ENCODE measurements at places on chromosomes 1 and 21. TPM values are rescaled to one million over a fixed set of nuclear protein-coding genes. Genes with fewer than 3 reads are reported as not detected.

GRCh38 chr21:42121794-42122193 is 50.7 kb downstream of the UMODL1 start:
- no peak for DNase-seq

DNA sequence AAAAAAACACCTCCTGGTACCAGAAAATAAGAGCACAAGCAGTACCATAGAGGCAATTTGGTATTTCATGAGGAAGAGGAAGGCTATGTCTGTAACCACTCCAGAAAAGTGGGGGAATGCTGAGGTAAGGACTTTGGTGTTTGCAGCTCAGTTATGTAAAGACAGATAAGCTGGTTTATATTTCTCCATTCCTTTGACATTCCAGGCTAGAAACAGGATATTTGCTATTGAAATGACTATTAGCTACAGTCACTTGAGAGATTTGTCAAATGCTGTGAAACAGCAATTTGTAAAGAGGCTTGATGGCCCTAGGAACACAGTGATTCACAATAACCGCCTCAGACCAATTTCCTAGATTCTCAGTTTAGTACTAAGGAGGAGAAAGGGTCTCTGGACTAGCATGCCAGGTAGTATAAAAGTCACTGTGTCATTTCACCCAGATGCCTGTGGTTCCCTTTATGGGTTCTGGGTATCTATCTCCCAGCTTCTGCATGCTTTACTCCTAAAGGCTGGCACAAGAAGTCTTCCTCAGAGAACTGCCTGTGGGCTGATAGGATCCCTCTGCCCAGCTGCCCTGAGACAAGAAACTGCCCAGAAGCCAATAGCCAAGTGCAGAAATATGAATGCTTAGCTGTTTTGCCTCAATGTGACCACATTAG is 80.5 kb downstream of the VCAM1 start:
- DNase-seq: no peak

GRCh38 chr1:52769346-52770033 is 43.2 kb downstream of the ZYG11B start:
- DNase-seq: no peak

DNA sequence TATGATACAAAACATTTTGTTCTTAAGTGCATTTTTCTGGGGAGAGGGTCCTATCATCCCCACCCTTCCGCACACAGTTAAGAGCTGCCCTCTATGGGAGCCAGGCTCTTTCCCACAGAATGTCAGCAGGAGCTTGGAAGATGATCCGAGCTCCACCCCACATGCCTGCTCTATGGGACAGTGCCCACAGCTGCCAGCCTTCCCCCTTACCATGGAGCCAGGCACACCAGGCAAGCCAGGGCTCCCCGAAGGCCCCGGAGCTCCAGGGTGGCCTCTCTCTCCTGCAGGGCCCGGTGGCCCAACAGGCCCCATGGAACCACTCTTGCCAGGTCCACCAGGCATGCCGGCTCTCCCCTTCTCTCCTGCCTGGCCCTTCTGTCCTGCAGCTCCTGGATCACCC is 10.4 kb upstream of the PEF1 start:
- no peak for DNase-seq

DNA sequence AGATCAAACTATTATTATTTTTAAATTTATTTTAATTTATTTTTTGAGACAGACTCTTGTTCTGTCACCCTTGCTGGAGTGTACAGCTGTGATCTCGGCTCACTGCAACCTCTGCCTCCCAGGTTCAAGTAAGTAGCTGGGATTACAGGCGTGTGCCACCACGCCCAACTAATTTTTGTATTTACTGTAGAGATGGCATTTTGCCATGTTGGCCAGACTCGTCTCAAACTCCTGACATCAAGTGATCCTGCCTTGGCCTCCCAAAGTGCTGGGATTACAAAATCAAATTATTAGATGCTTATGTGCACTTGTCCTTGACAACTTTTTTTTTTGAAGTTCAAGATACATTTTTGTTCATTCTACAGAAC is 15.4 kb downstream of the LIN9 start:
- DNase-seq: no peak

DNA sequence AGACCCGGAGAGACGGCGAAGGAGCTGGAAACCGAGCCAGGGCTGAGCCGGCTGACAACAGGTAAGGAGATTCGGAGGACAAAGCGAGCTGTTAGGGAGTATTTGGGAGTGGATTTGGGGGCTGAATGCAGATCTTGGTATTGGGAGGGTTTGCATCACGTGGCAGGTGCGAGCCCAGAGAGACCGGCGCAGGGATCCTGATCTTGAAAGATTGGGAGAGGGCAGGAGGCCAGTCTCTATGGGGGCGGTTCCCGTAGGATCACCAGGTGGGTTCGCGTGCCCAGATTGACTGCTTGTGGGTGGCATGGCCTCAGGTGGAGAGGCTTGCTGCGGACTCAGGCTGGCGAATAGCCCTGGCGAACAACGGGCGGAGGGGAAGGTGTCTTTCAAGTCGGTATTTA is 204 bp downstream of the CIART start:
- peak; percentile 60 for DNase-seq

- no peak for DNase-seq
Observed at GRCh38 chr1:217443845-217444244, 187.0 kb downstream of the GPATCH2 start.

DNA sequence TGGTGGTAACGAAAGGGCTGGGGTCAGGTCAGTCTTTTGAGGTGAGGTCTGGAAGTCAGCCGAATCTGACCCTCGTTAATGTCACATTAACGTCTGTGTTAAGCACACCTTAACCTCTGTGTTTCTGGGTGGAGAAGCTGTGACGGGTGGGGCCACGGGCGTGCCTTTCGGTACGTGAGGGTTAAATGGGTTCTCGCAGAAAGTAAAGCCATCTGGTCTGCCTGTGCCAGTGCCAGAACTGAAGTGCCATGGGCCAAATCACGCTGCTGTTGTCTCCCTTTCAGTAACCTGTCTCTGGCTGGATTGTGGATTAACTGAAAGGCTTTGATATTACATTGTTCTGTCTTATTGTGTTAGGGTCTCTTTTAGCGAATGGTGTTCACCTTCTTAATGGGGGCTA is 14.4 kb downstream of the URB2 start:
- no peak for DNase-seq

GRCh38 chr21:44810779-44811178 is 7.1 kb downstream of the SUMO3 start:
- DNase-seq: no peak

DNA sequence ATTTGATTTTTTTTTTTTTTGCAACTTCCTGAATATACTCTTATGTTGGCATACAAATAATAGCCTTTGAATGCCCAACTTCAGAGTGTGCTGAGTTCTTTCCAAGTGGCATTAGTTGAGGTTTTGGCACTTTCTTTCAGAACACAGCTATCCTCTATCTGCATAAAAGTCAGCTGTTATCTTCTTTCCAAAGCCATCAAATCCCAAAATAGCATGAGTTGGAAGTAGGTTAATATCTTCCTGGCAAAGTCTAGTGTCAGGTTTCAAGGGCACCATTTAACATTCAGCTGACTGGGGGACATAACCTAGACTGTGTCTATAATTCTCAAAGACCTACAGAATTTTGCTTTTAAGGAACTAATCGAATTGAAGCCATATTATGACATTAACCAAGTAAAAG is 223.9 kb downstream of the PLPP3 start:
- DNase-seq: no peak

GRCh38 chr1:174769961-174770549 is 229.7 kb upstream of the CACYBP start:
- DNase-seq: peak; percentile 70

DNA sequence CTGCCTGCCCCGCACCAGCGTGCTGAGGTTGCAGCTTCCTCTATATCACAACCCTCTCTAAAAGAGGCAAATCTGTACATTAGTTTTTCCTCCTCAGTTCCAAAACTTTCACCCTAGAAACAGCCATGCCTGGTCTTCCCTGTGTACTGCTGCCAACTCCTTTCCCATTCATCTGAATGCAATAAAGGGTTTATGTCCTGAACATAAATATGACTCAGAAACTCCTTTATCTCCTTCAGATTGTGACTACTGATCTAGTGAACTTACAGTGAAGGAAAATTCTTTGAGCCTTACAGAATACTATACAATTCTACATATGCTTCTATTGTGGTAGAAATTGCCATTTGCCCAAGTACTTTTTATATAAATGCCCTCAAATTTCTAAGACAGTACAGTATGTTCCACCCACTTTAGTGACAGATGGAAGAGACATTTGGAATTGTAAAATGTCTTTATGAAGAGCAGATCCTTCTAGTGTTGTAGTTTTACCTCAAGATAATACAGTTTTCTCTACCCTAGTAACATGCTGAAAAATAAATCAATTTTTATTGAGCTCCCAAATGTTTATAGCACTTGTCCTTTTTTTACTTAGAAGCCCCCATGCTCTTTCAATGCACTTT is 345.1 kb upstream of the SNX7 start:
- no peak for DNase-seq

GRCh38 chr1:233097546-233097945 is 147.1 kb downstream of the NTPCR start:
- no peak for DNase-seq

GRCh38 chr1:14987829-14988603 is 165.5 kb upstream of the TMEM51 start:
- no peak for DNase-seq

DNA sequence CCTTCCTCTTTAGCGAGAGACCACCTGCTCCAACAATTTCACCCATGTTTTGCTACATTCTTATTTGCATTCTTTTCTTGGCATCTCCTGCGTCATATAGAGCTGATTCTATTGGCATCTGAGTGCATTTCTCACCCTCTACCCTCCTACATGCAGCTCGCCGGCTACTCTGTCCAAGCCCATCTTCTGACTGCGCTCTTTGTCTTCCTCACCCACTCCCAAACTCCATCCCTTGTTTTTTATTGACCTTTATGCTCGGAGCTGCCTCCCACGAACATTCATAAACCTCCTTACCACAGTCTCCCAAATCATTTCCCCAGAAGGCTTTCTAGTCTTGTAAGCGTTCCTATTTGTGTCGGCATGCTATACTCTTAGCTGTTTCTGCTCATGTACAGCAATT is 33.6 kb upstream of the FMN2 start:
- no peak for DNase-seq

- no peak for DNase-seq
Observed at GRCh38 chr1:11923069-11923826, 3.0 kb downstream of the KIAA2013 start.

DNA sequence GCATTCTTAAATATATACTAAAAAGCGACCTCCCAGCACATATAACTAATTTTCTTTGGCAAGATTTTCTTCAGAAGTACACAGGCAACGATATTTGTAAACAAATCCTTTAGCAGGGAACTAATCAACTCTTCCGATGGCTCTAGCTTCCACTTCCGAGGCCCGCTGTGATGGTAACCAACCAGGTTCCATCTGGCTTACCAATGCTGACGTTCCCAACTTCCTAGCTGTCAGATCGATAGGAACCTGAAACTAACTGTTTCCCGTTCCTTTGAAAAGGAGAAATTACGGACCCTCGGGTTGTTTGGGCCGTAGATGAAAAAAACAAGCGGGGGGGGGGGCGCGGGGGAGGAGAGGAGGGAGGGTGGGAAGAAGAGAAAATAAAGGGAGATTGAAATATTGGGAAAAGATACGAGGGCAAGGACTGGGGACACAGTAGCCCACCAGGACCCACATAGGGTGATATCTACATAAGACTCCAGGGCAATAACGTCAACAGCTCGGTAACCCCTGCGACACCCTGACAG is 513 bp downstream of the GTF2B start:
- DNase-seq: no peak

GRCh38 chr21:39006571-39007311 is 176.5 kb downstream of the PSMG1 start:
- DNase-seq: no peak

GRCh38 chr1:246221485-246222255 is 285.4 kb downstream of the SMYD3 start:
- no peak for DNase-seq

DNA sequence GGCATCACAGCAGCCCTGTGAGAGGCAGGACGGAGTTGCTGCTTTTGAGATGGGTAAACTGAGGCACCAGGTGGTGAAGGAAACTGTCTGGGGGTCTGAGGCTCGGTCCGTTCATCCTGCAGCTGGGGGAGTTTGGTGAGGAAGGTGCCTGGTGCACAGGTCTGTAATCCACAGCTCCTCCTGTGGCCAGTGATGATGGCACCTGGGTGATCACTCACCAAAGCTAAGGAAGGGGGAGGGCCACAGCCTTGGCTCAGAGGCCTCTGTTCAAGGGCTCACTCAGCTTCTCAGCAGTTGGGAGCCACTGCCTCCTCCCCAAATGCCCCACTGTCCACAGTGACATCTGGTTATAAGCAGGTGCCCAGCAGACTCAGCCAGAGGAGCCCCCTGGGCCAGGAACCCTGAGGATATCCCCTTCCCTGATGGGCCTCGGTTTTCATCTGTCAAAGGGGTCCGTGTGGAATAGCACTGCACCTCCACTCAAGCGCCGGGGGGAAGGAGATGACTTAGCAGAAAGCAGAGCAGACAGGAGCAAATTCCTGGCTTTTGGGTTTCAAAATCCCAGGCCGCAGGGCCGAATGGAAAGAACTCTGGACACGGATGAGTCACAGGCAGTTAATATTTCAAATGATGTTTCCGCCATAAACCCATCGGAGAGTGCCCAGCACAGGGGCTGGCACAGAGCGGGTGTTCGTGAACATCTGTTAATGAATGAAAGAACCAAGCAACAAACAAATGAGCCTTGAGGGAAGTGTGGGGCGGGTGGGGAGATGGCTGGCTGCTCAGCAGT is 82.8 kb downstream of the DMRTB1 start:
- no peak for DNase-seq

- DNase-seq: no peak
Observed at GRCh38 chr1:153921803-153922075, 1.0 kb downstream of the GATAD2B start.

DNA sequence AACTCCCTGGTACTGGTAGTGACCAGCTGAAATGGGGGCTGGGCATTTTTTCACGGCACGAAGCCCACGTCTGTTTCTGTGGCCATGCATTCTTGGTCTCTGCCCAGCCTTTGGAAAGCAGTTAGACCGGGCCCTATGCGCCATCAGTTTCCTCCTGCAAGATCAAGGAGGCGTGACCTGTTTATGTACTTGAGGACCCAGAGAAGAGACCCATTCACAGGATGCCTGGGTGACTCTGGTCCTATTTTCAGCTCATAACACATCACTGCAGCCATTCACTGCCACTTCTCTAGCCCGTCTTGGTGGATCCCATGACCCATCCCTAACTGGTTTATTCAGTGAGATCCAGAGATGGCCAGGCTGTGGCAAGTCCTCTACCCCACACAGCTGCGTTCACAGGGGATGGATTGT is 70.4 kb downstream of the SPSB1 start:
- DNase-seq: no peak

GRCh38 chr21:17466166-17466565 is 46.7 kb upstream of the CXADR start:
- no peak for DNase-seq

- no peak for DNase-seq
Observed at GRCh38 chr1:221761354-221762002, 19.6 kb upstream of the DUSP10 start.

Gene KLF17
- not detected for polyA plus RNA-seq

Gene PGLYRP4
- polyA plus RNA-seq: not detected

Gene OR2M3
- polyA plus RNA-seq: 0.04 TPM

Gene SHE
- polyA plus RNA-seq: 12.3 TPM

Gene TMEM51
- 24.7 TPM for polyA plus RNA-seq

Gene NUAK2
- 8.0 TPM for polyA plus RNA-seq

Gene TTC4
- polyA plus RNA-seq: 34.1 TPM

Gene TFF2
- polyA plus RNA-seq: not detected
